A549 treated with Hydrocortisone at 1 μM for 4 hours (cell line): ENCODE measurements at places on chromosomes 3 and 15. TPM values are rescaled to one million over a fixed set of nuclear protein-coding genes. Genes with fewer than 3 reads are reported as not detected.

DNASE1L3 gene
- 0.22 to 0.31 TPM in 2 of 5 replicates, not detected in the others for total RNA-seq

MEIS2 gene
- 7.3 to 12.0 TPM (median 8.5 TPM) in 5 replicates for total RNA-seq

NR1I2 gene
- total RNA-seq = not detected in 5 replicates

ACAD11 gene
- total RNA-seq = 3.9 to 8.0 TPM (median 4.2 TPM) in 5 replicates

THOC7 gene
- total RNA-seq = 56.5 to 68.8 TPM (median 61.5 TPM) in 5 replicates

EFHB gene
- total RNA-seq = 0.60 to 1.3 TPM (median 0.82 TPM) in 5 replicates

GP9 gene
- total RNA-seq = not detected in 5 replicates

SCN11A gene
- total RNA-seq = not detected in 5 replicates

C3orf49 gene
- not detected in 5 replicates for total RNA-seq

ZNF501 gene
- not detected in 5 replicates for total RNA-seq

SUSD5 gene
- total RNA-seq = 2.7 to 5.1 TPM (median 3.4 TPM) in 5 replicates

WHAMM gene
- total RNA-seq = 6.4 to 7.6 TPM (median 7.1 TPM) in 5 replicates

EFL1 gene
- 20.0 to 27.8 TPM (median 23.6 TPM) in 5 replicates for total RNA-seq

TMEM266 gene
- 0.15 to 0.33 TPM (median 0.23 TPM) in 5 replicates for total RNA-seq

WDR93 gene
- 0.10 to 0.24 TPM (median 0.16 TPM) in 5 replicates for total RNA-seq

CPLX3 gene
- total RNA-seq = 0.05 to 0.06 TPM in 2 of 5 replicates, not detected in the others

GPR160 gene
- total RNA-seq = 1.4 to 1.9 TPM (median 1.6 TPM) in 5 replicates

MFN1 gene
- total RNA-seq = 16.8 to 21.7 TPM (median 18.4 TPM) in 5 replicates

CIDEC gene
- 61.6 to 88.8 TPM (median 71.7 TPM) in 5 replicates for total RNA-seq

INSYN1 gene
- 1.9 to 3.0 TPM (median 2.3 TPM) in 5 replicates for total RNA-seq
